ENCODE measurements at places on chromosomes 5 and 9.

DNA sequence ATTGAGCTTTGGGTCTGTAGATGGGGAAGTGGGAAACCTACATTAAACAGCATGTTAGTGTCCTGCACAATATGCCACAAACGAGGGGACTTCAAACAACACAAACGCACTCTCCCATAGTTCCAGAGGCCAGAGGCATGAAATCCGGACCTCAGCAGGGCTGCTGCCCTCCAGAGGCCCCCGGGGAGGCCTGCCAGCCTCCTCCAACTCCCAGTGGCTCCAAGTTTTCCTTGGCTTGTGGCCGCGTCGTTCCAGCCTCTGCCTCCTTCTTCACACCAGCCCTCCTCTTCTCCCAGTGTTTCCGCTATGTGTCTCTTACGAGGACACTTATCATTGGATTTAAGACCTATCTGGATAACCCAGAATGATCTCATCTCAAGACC, 13.3 kb upstream of the COL5A1 start:
- DNase-seq, result no peak

DNA sequence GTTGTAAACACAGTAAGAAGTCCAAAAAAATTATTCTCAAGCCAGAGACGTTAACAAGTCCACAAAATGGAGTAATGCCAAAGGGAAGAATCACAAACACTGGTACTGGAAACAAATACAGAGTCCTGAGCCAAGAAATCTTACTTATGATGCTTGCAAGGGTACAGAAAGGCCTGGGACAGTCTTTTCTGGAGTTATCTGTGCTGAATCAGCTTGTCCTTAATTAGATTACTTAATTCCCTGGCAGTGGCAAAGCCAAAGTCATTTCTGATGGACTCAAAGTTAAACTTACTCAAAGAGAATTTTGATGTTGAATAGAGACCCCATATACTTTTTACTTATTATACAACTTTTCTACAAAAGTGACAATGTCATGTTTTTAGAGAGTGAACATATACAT, 610.5 kb upstream of the ITGA1 start:
- no peak for DNase-seq

GRCh38 chr9:124708074-124708473, 63.0 kb downstream of the NR6A1 start:
- no peak for DNase-seq

- DNase-seq, result no peak
These were observed 124.3 kb downstream of the TTC39B start for GRCh38 chr9:15182730-15183129.

DNA sequence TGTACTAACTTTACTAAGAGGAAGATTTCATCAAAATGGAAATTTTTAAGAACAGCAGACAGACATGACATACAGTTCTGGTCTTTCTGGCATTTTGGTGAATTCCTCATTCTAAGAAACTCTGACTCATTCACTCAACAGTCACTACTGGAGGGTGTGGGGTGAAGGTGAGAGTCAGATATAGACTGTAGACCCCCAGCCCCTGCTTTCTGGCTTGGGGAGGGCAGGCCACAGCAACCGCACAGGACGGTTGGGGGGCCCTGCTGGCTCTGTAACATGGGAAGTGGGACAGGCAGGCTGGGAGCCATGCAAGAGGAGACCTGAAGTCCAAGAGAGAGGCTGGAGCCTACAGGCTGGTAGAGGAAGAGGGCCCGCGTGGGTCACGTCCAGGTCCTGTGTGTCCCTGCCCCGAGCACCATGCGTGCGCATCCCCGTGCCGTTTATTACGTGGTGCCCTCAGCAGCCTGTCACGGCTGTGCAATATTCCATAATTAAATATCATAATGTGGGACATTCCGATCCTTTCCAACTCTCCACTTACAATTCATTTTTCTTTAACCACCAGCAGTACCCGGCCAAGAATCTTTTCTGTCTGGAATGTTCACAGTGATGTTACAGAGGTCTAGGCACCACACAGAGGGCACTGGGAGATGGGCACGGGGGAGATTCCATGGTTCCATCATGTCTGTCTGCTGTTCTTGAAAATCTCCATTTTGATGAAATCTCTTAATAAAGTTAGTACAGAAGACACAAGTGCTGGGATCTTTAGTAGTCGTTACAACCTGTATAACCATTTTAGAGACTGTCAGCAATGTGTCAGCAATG, 75.5 kb downstream of the SEMA4D start:
- DNase-seq, result peak; percentile 88

- no peak for DNase-seq
These were observed 193.4 kb upstream of the GAS1 start for GRCh38 chr9:87140605-87141109.

Data from hematopoietic multipotent progenitor cell treated with erythropoietin and hydrocortisone succinate and interleukin-3 and kit ligand, for 6 days (in vitro differentiated cells).